ENCODE measurements at places on chromosomes 11 and 22. TPM values are rescaled to one million over a fixed set of nuclear protein-coding genes. Genes with fewer than 3 reads are reported as not detected.

LDHAL6A gene
- total RNA-seq: not detected

IGLL1 gene
- not detected for total RNA-seq

ZNF202 gene
- 3.9 TPM for total RNA-seq

TESMIN gene
- total RNA-seq: not detected

ANGPTL5 gene
- total RNA-seq: 0.63 TPM

OR5AN1 gene
- total RNA-seq: under 0.01 TPM

COMMD9 gene
- total RNA-seq: 20.3 TPM

HPX gene
- 0.77 TPM for total RNA-seq

MAFF gene
- total RNA-seq: 9.5 TPM

SPON1 gene
- under 0.01 TPM for total RNA-seq

BRSK2 gene
- total RNA-seq: 0.16 TPM

RIMBP3C gene
- 0.47 TPM for total RNA-seq
